ENCODE measurements at places on chromosomes 7 and 10.

GRCh38 chr7:142998966-142999365 lies 28.0 kb downstream of the OR9A2 start:
- DNase-seq = no peak

DNA sequence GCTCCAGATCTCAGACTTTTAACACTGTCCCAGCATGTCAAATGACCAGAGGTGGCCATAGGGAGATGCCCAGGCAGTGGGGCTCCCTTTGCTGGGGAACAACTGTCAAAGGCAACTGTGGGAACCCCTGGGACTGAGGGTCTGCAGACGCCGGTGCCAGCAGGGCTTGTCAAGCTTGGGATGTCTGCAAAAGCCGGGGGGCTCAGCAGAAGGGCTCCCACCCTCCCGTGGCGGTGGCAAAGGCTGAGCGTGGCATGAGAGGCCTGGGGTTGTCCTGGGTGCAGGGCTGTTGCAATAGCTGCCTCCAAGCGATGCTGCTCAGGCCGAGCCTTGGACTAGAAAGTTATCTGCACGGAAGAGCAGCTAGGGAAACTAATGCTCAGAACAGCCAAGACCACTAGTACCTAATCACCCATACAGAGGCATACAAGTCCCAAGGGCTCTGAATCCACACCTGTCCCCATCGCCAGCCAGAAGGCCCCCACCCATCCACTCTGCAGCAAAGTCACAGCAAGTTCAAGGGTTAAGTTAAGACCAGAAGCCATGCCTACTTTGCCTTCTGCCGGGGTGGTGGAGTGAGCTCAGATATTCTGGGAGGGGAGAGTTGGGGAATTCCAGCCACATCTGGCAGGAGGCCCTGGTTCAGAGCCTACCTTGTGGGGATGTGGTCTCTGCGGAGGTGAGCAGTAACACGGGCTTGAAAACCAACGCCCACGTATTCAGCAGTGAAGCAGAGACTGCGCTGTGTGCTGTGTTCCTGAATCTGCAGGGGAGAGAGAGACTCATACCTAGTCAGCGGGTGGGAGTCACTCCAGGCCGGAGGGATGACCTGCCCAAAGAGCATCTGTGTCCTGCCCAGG lies 4.6 kb downstream of the SH2B2 start:
- no peak for DNase-seq

DNA sequence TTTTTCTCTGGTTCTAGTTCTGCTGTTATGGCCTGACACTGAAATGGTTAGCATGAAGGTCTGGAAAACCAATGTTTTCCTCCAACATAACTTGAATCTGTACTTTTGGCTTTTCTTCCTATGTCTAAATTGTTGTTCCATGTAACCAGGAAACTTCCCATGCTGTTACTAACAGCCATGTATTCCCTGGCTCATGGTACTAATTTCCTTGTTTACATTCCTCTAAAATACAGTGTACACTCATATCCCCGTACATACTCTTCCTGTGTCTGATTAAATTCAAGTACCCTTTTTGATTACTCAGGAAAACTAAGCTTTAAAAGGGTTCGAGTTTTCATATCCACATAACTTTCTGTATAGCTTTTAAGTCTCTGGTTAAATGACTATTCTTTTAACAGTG lies 12.3 kb upstream of the ACSM6 start:
- DNase-seq = no peak

DNA sequence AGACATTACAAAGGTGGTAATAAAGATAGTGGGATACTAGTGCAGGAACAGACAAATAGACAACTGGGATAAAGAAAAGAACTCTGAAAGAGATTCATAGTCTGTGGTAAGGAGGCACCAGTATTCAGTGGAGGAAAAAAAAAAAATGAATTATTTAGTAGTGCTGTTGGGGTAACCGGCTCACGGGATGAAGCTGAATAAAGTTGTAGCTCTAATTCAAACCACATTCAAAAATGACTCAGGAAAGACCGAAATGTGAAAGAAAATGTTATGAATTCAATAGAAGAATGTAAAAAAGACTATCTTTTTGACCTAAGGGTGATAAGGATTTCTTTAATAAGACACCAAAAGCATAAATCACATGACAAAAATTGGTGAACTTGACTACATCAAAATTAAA lies 83.1 kb upstream of the HABP2 start:
- DNase-seq = no peak

DNA sequence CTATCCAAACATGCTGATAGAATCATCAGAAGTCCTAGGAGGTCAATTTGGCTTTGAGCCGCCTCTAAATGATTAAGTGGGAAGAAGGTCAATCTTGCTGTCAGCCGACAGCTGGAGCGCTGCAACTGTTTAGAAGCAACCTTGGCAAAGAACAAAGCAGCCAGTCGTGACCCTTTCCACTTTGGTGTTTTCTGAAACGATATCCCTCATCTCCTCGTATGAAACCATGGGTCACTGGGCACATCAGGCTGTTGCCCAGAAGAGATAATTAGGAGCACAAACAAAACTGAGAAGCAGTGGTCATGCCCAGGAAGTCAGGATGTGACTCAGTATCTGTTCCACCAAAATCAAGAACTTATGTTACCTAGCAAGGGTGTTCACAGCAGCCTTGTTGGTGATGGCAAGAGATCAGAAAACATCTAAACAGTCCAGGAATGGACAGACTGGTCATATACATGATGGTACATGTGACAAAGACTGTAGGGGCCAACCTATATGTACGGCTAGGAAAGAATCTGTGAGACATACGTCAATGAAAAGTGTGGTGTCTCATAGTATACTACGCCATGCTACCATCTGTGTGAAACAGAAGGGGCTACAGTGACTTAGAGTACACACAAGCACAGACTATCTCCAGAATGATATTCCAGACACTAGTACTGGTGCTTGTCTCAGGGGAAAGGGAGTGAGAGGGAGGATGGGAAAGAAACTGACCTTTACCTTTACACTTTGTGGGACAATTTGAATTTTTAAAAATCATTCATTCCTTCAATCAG lies 22.4 kb downstream of the STN1 start:
- no peak for DNase-seq
